NCI-H2171 (cell line): ENCODE measurements at places on chromosomes 6 and 20.

- DNase-seq = no peak
Observed at GRCh38 chr6:28764761-28765282, 159.0 kb downstream of the TRIM27 start.

GRCh38 chr6:56902641-56903464 is 52.1 kb upstream of the BEND6 start:
- no peak for DNase-seq

GRCh38 chr6:151087861-151088598 is 151.7 kb upstream of the AKAP12 start:
- no peak for DNase-seq

GRCh38 chr20:48698507-48699267 is 129.1 kb downstream of the PREX1 start:
- DNase-seq = no peak
